ENCODE measurements at places on chromosomes 6 and 20.

GRCh38 chr20:12056839-12057238, 139.1 kb downstream of the BTBD3 start:
- DNase-seq: no peak

- no peak for DNase-seq
These were observed 306.4 kb upstream of the CITED2 start for GRCh38 chr6:139680819-139681218.

DNA sequence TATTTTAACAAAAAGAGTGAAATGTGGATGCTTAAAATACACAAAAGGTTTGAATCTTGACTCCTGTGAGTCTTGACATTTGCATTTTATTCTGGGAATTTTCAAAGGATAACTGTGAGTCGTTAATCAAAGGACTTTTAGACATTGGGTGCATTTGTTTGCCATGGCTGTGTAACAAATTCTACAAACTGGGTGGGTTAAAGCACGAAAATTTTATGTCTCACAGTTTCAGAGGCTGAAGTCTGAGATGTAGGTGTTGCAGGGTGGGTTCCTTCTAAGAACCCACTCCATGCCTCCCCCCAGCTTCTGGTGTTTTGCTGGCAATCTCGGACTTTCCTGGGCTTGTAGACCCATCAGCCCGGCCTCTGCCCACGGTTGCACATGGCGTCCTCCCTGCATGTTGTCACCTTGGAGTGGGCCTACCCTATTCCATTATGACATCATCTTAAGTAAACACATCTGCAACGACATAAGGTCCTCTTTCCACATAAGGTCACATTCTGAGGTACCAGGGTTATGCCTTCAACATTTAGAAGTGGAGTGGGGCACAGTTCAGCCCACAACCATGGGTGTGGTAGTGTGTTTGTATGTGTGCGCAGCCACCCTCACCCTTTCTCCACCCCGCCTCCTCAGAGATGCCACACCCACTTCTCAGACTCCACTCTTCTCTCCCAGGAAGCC, 113.1 kb downstream of the FOXA2 start:
- DNase-seq: no peak

DNA sequence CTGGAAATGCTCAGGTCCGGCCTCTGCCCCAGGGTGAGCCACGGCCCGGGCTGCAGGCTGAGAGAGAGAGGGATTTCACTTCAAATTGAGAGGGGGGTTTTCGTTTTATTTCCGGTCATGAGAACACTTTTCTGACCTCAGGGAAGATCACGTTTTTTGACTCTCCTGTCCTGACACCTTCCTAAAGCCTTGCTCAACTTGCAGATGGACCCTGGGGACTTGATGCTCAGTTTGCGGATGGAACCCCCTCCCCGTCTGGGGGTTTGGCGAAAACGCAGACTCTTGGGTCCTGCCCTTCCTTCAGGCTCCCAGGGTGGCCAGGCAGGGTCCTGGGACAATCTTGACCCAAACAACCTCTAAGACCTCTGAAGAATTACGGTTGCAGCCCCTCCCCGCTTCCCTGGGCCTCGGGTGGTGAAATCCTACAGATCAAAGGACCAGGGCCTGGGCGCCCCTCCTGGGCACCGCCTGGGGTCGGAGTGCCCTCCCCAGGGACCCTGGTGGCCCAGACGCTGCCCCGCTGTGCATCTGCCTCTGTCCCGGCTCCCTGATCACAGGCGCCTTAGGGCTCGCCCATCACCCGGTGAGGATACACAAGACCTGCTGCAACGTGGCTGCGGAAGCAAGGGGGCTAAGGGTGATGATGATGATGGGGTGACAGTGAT, 148.2 kb downstream of the ERMARD start:
- no peak for DNase-seq

DNA sequence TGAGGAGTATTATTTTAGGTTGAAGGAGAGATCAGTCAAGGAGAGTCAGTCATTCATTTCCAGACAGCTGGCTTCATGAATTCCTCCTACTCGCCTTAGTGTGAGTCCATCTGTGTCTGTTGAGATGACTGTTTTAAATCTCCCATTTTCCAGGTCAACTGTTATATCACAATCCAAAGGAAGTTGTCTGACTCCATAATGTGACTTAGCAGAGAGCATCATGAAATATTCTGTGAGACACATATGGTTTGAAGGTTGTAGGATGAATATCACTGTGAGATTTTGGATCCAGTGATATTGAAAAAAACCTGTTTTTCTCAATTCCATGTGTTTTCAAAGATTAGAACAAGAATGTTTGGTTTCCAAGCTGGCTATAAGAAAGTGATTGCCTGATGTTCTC, 530.2 kb upstream of the MAN1A1 start:
- no peak for DNase-seq

GRCh38 chr6:87068795-87069194, 26.1 kb downstream of the CGA start:
- DNase-seq: no peak
